ENCODE measurements at places on chromosomes 7 and 10.

DNA sequence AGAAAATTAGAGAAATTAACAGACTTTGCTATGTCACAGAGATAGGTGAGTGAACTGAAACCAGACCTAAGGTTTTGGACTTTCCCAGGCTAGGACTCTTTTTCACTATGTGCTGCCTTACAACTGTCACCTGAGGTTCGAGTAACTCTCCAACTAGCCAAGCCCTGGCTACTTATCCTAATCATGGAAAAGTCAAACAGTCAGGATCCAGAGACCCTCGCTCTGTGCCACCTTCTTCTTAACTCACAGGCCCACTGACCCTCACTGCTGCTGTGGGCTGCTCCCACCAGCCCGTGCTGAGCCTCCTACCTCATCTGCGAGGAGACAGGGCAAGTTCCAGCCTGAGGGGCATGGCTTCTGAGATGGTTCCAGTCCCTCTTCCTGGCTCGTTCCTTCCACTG, 211.4 kb upstream of the KLF14 start:
- DNase-seq: no peak

DNA sequence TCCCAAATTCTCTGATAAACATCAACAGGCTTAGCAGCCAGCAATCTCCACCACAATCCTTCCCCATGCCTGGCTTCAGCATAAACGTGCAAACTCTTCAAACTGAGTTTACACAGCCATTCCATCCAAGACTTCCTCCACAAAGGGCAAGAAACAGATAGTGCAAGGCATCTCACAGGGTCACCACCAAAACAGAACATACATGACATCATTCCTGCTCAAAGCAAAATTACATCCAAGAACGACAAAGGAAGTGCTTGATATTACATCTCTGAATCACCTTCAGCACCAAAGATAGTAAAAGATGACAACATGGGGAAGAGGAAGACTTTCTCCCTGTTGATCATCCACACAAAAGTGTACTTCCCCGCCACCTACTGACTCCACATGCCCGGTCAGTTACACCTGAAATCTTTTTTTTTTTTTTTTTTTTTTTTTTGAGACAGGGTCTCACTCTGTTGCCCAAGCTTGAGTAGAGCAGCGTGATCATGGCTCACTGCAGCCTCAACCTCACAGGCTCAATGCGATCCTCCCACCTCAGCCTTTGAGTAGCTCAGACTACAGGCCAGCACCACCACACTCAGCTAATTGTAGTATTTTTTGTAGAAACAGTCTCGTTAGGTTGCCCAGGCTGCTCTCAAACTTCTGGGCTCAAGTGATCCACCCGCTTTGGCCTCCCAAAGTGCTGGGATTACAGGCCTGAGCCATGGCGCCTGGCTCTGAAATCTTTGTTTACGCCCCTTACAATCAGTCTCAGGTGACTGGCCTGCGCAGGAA, 127.5 kb downstream of the PARD3 start:
- DNase-seq: no peak

- DNase-seq: peak; percentile 65
Measured at GRCh38 chr7:100132126-100132525, 5.4 kb downstream of the MBLAC1 start.

GRCh38 chr7:157635669-157636068, 298.9 kb downstream of the DNAJB6 start:
- no peak for DNase-seq

DNA sequence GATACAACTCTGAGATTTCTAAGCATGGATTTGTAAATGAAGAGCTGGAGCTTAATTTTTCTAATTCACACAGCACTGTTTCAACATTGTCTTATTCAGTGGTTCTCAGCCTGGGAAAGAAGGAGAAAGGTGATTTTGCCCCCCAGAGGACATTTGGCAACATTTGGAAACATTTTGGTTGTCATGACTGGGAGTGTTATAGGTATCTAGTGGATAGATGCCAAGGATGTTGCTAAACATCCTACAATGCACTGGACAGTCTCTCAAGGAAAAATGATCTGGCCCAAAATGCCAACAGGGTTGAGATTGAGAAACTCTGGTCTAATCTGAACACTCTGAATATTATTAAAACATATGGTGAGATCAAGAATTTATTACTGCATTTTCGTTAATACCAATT, 3.8 kb upstream of the CAV2 start:
- DNase-seq: no peak

- no peak for DNase-seq
Measured at GRCh38 chr7:139948587-139949335, 114.0 kb downstream of the PARP12 start.
